Upper lobe of left lung (tissue), 6 donors: ENCODE measurements at places on chromosomes 2 and 18. TPM values are rescaled to one million over a fixed set of nuclear protein-coding genes. Genes with fewer than 3 reads are reported as not detected.

PXDN gene
- total RNA-seq: 37.1 TPM

GTF2A1L gene
- total RNA-seq: 1.1 TPM

HOXD8 gene
- 0.78 TPM for total RNA-seq

BOK gene
- 42.9 TPM for total RNA-seq

FAP gene
- total RNA-seq: 6.9 TPM

REG3A gene
- total RNA-seq: 0.44 TPM

HOXD4 gene
- not detected for total RNA-seq

PDE1A gene
- total RNA-seq: 3.5 TPM

FBXO15 gene
- total RNA-seq: 5.2 TPM

GREB1 gene
- total RNA-seq: 1.0 TPM

ACTR1B gene
- total RNA-seq: 67.5 TPM

WNT6 gene
- total RNA-seq: 4.2 TPM

STARD6 gene
- not detected for total RNA-seq

ZAP70 gene
- 6.4 TPM for total RNA-seq

MGAT4A gene
- total RNA-seq: 48.5 TPM

SPDYA gene
- total RNA-seq: 2.3 TPM
